CD4-positive, alpha-beta memory T cell (primary cell): ENCODE measurements at places on chromosomes 3 and 15.

DNA sequence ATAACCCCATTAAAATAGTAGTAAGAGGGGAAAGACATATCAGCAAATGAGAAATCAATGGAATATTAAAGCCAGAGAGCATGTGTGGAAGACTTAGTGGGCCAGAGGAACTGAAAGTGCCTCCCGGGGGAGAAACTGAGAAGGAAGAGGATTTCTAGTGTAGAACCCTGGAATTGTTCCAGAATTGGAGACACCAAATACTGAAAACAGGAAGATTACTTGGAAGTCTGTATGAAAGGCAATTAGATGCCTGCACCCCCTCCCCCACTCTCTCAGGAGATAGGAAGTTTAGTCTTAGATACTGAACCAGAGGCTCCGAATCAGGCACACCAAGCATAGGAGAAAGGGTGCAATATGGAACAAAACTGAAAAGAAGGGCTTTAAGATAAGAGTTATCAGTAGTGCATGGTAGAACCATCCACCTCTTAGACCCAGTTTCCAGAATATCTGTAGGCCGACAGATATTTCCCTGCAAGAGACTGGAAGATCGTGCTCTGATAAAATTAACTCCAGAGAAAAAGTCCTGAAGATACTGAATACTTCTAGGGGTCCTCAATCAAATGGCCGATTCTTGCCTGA, 32.4 kb downstream of the KLHL18 start:
- DNase-seq: no peak

DNA sequence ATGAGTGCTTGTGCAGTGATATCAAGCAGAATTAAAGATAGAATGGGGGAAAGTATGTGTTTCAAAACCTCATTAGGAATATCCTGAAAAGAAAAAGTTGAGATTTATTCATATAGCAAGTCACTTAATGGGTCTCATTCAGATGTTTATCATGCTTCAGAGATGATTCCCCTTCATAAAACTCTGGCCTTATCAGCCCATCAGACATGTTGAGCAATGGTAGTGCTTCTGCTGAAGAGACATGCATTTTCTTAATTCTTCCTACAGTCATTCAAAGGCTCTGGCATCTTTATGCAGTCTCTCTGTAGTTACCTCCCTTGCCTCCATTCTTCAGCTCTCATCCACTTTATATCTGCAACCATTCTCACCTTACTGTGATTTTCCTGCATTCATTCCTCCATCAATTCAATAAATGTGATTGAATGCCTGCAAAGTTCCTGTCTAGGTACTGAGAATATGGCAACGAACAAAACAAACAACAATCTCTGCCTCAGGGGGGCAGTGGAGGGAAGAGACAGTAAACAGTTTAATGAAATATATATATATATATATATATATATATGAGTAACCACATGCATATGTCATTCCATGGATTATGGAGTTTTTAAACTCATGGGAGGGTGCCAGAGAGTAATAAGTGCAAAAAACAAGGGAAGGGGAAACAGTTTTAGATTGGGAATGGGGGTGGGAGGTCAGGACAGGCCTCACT, 138.5 kb downstream of the NECTIN3 start:
- DNase-seq: no peak

GRCh38 chr3:52385157-52385556, 59.7 kb downstream of the SEMA3G start:
- no peak for DNase-seq

DNA sequence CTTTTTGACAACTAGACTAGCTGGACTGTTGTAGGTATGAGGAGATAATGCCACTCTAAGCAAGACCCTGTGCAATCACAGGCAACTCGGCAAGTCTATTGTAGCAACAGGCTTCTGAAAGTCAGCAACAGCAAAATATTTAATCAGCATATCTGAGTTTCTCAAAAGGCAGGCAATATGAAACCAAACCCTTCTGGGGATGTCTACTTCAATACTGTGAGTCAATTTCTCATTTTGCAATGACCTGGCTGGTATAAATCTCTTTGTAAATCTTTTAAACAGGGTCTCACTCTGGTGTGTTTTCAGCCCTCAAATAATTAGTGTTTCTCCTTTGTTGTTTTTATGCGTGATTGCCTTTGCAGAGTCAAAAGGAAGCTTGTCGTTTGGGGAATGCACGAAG, 1044.5 kb downstream of the NTRK3 start:
- no peak for DNase-seq

DNA sequence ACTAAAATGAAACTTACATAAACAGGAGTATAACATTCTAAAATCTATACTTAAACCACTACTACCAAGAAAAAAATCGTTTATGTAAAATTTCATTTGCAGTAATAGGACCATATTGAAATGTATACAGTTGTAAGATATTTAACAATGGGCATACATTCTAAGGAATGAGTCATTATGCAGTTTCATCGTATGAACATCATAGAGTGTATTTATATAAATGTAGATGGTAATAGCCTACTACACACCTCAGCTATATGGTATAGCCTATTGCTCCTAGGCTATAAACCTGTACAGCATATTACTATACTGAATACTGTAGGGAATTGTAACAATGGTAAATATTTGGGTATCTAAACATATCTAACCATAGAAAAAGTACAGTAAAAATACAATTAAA, 79.5 kb downstream of the DPH6 start:
- no peak for DNase-seq
